ENCODE measurements at places on chromosomes 4 and X.

DNA sequence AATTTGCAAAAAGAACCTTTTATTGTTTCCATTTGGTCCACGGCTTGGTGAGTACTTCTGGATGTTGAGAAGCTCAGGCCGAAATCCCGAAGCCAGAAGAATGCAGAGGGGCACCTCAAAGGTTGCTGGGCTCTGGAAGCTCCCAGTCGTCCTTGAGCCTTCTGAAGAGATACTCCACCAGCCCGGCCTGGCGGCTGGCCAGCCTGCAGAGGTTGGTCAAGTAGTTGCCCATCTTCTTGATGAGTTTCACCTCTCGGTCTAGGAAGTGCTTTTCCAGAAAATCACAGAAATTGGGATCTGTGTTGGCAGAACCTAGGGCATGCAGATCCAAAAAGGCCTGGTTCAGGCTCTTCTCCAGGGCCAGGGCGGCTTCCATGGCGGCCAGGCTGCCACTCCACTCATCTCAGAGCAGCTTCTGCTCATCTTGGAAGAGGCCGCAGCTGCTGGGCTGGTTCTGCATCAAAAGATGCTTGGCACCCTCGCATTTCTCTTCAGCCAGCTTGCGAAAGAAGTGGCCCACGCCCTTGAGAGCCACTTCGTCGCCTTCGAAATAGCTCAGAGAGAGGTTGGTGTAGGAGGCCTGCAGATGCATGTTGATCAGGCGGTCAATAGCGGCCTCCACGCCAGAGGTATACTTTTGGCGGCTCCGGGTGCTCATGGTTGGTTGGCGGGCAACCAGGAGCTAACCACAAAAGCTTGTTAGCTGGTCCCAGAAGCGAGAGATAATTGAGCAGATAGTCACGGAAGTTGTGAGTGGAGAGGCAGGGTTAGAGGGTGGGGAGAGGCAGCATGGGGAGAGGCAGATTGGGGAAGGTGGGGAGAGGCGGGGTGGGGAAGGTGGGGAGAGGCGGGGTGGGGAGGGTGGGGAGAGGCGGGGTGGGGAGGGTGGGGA, 76.5 kb upstream of the TSPAN7 start:
- DNase-seq = no peak

GRCh38 chr4:62881210-62881609, 1528.0 kb downstream of the TECRL start:
- DNase-seq = no peak

GRCh38 chr4:8540072-8540471, 40.1 kb upstream of the GPR78 start:
- peak; percentile 38 for DNase-seq

- no peak for DNase-seq
Observed at GRCh38 chr4:102610476-102610875, 109.3 kb downstream of the NFKB1 start.

DNA sequence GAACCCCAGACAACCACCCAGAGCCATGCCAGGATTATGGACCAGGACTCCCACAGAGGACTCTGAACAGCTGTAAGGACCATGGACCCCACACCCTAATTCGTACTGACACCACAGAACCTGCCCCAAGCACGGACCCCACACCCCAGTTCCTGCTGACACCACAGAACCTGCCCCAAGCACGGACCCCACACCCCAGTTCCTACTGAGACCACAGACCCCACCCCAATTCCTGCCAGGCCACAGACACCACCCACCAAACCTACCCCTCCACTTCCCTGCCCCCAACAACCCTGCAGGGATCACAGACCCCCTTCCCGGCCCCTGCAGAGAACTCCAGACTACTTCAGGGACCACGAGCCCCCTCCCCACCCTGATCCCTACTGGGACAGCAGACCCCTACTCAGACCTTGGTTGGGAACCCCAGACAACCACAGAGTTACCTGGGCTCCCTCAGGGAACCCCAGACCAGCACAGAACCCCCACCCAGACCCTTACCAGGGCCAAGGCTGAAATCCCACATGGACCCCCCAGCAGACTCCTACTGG, 1.4 kb upstream of the DHRSX start:
- no peak for DNase-seq

DNA sequence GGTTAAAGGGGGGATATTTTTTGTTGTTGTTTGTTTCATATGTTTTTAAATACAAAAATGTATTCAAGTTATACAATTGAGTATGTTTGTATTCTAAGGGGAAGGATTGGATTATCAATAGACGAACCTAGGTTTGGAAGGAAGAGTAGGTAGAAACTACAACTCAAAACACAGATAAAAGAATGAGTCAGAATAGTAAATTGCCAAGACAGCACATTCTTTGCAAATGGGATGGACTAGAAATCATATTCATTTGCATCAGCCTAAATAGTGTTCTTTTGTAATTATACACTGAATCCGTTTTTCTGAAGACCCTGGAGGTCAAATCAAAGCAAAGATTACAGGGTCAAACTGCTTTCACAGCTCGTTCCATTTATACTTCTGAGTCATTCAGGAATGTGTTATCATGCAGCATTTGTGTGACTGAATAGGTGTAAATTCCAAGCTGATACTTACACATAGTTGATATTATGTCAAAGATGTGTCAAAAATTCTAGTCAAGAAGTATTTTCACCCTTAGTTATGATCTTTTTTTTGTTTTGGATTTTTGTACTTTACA, 273.3 kb upstream of the FAT4 start:
- no peak for DNase-seq

DNA sequence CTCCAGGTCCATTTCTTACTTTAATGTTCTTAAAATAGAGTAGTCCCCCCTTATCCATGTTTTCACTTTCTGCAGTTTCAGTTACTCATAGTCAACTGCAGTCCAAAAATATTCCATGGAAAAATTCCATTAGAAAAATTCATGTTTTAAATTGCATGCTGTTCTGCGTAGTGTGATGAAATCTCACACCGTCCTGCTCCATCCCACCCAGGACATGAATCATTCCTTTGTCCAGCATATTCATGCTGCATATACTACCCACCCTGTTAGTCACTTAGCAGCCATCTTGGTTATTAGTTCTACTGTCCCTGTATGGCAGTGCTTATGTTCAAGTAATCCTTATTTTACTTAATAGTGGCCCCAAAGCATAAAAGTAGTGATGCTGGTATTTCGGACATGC, 5.4 kb upstream of the PDLIM5 start:
- no peak for DNase-seq

DNA sequence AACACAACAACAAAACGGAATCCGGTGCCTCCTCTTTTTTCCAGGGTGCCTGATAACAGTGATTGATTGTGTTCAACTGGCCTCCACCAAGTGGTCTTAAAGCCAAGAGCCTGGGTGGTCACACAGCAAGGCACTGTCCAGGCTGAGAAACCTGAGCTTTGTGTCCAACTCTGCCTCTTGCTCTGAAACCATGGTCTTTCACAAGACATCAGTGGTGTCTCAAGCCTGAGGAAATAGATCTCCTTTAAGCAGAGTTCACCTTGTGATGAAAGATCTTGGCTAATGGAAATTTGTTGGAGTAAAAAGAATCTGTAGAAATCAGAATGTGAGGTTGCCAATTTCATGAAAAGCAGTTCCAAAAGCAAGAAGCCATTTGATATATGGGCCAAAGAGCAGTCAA, 47.3 kb upstream of the ACSL1 start:
- DNase-seq = no peak

DNA sequence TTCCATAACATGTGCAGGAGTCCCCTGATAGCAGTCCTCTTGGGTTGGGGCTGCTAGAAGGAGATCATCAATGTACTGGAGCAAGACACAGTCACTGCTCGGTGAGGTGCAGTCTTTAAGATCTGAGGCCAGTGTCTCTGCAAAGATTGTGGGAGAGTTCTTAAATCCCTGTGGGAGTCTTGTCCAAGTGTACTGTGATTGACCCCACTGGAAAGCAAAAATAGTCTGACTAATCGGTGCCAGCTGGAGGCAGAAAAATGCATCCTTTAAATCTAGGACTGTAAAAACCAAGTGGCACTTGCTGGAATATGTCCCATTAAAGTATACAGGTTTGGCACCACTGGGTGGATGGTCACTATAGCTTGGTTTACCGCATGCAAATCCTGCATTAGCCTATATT, 31.1 kb downstream of the SULT1E1 start:
- DNase-seq = no peak

- DNase-seq = no peak
Observed at GRCh38 chr4:188214861-188215260, 75.6 kb downstream of the TRIML1 start.

GRCh38 chr4:94757192-94758140, at the start of gene BMPR1B:
TSS of gene BMPR1B (plus strand) at chr4:94757955. CDS start at chr4:95104425, 346,470 bp downstream.
- no peak for DNase-seq

- DNase-seq = no peak
Observed at GRCh38 chr4:186628058-186628711, 72.8 kb upstream of the MTNR1A start.

GRCh38 chrX:121456315-121456714, 408.9 kb downstream of the GLUD2 start:
- DNase-seq = no peak
